ENCODE measurements at places on chromosomes 11 and 22.
A peak's percentile ranks its signal among the peaks of the same experiment; 100 is the strongest.

DNA sequence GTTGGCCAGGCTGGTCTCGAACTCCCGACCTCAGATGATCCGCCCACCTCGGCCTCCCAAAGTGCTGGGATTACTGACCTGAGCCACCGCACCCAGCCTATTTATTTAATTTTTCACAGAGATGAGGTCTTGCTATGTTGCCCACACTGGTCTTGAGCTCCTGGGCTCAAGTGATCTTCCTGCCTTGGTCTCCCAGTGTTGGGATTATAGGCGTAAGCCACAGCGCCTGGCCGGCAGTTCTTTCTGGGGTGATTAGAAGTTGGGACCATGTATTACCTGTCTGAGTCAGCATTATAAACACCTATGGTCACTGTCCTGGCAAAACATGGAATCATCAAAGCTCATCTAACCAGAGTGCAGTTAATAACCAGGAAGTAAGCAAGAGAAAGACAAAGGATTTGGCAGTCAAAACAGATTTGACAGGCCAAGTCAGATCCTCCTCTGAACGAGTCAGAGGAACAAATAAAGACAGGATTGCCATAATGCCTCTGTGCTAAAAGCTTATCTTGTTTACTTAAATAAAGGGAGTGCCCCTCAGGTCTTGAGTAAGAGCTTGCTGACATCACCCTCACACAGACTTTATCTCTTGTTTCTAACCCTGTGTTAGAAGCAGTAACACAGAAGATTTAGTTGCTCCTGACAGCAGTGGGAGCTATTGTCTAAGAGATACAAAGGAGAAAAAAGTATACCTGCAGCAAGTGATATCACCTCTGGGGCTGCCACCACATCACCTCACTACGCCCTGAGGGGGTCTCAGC, 3.7 kb downstream of the SERPIND1 start:
- no peak for DNase-seq

DNA sequence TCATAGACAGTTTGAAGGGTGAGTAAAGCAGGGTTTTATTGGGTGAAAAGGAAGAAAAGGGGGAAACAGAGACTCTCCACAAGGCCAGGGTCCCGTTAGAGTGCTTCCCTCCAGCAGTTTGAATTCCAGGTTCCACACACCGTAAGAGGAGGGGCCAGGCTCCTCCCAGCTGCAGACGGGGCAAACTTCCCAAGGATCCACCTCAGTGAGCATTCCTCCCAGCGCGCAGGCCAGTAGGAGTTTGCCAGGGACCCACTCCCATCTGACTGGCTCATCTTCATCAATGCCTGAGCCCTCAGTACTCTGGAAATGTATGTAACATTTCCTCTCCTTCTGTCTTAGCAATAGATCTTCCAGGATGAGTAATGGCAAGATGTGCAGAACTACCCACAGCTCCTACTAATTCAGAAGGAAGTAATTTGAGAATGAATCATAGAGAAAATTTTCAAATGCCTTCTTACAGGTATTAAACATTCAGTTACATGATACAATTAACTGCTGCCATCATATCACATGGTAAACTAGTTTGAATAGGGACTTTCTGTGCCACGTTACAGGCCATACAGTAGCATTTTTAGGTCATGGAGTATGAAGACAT, 34.0 kb upstream of the TRPC6 start:
- DNase-seq = no peak

DNA sequence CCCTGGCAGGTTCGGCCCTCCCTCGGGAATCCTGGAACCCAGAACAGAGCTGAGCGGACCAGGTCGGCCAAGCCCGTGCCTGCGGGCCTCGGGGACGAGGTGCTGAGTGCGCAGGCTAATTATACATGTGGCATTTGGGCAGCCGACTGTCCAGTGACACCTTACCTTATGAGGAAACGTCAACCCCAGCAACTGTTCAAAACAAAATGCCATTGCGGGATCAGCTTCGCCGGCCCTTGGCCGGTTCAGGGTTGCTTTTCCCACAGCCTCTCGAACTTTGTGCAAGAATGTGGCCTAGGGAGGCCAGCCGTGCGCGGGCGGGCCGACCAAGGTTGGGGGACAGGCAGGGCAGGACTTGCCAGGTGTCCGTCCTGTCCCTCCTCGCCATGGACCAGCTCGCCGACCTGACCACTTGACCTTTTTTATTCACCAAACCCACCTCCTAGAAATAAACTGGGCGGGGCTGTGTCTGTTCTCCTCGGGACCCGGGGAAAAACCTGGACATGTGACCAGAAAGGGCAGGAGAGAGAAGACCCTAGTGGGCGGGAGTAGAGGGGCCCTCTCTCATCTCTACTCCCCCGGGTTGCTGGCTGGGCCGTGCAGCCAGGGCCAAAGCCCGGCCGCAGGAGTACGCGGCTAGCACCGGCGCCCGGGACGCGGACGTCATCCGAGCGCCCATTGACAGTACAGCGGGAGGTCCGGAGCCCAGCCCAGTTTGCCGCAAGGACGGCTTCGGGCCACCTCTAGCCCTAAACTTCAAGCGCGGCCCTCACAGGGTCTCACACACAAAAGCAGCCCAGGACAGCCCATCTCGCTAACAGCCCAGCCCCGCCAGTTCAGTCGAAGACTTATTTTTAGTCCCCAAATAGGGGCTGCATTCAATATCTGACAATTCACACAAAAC, 134.3 kb upstream of the C11orf58 start:
- DNase-seq = no peak

GRCh38 chr11:20351751-20352262, 11.7 kb upstream of the HTATIP2 start:
- DNase-seq = no peak

DNA sequence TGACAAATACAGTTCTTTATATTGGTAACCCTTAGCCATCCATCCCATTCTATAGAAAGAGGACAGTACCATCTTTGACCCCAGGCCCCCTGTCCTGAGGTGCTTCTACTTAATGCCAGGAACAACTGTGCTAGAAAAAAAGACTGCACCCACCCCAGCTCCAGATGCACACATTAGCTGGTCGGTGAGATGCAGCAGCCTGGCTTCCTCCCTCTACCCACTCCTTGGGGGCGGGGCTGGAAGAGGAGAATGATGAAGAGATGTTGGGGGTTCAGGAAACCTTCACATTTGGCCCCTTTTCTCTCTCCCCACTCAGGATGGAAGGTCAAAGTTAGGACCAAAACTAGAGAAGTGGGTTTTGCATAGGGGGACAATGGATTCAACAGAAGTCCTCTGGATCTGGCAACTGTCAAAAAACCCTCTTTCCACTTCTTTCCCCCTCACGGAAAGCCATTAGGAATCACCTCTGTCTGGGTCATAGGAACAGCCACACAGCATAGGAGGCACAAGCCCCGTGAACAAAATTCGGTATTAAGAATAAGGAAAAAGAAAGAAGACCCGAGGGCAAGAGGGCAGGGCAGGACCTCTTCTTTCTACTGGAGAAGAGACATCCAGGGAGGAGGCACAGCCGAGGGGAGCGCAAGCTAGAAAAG, 755 bp downstream of the NRIP3 start:
- no peak for DNase-seq

DNA sequence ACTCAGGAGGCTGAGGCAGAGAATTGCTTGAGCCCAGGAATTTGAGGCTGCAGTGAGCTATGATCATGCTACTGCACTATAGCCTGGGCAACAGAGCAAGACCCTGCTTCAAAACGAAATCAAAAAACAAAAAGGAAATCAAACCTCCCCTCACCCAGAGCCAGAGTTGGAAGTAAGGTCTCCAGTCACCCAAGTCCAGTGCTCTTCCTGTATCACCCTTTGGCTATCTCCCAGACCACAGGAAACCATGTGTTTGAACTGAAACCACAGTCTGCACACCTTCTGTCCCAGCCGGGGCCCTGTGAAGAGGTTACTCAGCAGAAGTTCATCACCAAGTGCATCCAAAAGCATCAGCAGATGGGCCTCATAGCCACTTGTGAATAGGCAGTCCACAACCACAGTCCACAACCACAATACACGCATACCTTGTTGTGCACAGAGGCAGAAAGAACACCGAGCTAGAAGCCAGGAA, 4.6 kb downstream of the MYH9 start:
- DNase-seq = peak; percentile 72

- DNase-seq = no peak
Measured at GRCh38 chr11:94134651-94135512, 6.2 kb downstream of the PANX1 start.

GRCh38 chr22:47292546-47293320, 530.3 kb downstream of the TBC1D22A start:
- DNase-seq = no peak

DNA sequence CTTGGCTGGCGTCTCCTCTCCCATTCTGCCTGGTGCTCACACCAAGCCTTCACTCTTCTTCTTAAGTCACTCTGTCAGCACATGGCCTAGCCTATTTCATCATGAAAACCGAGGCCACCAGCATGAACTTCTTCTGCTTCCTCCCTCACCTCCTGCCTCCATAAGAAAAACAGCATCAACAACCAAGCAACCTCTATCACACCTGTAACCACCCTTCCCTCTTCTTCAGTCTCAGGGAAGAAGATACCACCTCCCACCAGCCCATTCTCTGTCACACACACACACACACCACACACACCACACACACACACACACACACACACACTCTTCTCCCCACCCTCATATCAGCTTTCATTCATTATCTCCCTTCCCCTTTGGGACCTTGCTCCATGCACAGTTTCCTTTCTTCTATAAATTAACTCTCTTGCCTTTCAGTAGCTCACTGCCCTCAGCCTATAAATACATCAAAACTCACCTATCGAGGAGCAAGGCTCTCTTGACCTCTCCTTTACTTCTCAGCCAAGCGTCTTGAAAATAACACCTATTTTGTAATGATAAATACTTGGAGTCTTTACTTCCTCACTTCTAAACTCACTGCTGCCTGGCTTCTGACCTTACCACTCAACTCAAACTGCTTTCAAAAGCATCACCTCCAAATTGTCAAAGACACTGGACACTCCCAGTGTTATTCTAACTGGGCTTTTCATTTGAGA, 36.6 kb downstream of the SC5D start:
- no peak for DNase-seq

- no peak for DNase-seq
Measured at GRCh38 chr11:59151761-59152160, 9.1 kb downstream of the FAM111A start.

GRCh38 chr11:119622454-119623143, 106.4 kb downstream of the NECTIN1 start:
- DNase-seq = no peak

GRCh38 chr11:64877390-64878222, 815 bp downstream of the EHD1 start:
- DNase-seq = no peak

DNA sequence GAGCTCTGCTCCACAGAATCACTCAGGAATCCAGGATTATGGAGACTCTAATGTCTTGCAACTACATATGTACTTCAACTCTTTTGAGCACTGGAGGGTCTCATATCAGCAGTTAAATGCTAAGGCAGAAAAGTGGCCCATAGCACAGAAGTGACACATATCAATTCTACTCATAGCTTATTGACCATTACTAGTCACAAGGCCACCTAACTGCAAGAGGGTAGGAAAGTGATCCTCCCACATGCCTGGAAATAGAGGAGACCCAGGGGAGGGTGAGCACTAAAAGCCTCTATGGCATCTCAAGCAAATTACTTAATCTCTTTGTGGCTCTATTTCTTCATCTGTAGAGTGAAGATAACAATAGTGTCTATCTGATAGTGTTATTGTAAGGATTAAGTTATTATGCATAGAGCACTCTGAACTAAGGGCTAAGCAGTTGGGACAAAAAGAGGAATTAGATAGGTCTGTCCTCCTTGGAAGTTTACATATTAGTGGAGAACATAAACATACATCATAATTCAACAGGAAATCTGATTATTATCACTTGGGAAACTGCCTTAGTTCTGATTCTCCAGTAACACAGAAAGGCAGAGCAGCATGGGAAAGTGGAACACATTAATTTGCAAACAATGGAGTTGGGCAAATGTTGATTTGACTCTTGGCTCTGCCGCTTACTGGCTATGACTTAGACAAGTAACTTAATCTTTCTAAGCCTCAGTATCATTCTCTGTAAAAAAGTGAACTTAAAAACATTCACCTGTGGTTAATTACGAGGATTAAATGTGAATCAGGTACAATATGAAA, 25.1 kb upstream of the USP47 start:
- DNase-seq = no peak

DNA sequence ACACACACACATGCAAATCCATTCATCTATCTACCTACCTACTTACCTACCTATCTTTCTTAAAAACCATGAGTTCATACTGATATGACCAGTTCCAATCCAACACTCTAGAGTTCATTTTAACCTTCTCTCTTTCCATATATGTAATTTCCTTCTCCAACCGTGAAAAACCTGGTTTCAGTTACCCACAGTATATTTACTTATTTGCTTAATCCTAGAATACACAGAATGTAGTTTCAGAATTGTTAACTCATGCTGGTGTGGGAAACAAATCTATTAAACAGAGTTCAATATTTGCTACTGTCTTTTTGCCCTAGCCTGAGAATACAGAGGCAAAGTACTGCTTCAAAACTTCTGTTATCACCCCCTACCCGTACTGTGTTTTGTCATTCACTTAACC, 101.3 kb downstream of the RRM1 start:
- DNase-seq = no peak

- no peak for DNase-seq
Measured at GRCh38 chr11:112564228-112564955, 303.7 kb upstream of the PLET1 start.

DNA sequence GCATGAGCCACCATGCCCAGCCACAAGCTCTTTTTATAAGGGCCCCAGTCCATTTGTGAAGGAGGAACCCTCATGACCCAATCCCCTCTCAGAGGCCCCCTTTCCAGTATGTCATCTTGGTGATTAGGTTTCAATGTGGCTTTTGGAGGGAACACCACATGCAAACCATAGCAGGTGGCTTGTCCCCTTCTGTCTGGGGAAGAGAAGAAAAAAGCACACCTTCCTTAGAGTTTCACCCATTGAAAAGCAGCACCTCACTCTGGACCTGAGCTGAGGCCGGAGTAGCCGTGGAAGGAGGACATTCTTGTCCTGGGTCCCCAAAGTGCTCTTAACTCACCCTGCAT, 25.4 kb downstream of the NEAT1 start:
- DNase-seq = no peak

DNA sequence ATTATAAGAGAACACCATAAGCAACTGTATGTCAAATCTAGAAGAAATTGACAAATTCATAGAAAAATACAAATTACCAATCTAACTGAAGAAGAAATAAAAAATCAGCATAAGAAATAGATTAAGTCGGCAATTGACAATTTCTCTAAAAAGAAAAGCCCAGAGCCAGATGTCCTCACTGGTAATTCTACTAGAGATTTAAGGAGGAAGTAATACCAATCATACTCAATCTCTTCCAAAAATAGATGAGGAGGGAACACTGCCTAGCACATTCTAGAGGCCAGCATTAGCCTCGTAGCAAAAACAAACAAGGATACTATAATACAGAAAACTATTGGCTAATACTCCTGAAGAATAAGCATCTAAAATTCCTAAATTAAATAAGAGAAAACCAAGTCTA, 40.4 kb upstream of the IGLL5 start:
- no peak for DNase-seq
